ENCODE measurements at places on chromosomes 3 and 15.

DNA sequence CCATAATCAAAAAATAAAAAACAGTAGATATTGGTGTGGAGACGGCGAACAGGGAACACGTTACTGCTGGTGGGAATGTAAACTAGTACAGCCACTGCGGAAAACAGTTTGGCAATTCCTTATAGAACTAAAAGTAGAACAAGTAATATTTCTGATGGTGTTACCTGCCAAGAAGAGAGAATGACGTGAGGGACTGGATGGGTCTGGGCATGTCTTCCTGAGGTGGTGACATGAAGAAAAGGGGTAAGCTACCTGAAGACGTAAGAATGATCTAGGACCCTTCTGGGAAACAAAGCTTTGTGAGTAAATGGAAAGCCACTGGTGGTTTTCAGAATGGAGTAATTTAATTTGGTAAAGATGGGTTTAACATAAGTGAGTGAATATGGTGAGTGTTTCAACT, 19.4 kb upstream of the PLOD2 start:
- DNase-seq: no peak

GRCh38 chr15:90035095-90035839, 34.1 kb downstream of the ZNF710 start:
- DNase-seq: no peak

- no peak for DNase-seq
Measured at GRCh38 chr3:161305095-161305991, 66.0 kb downstream of the SPTSSB start.

GRCh38 chr15:56893364-56893678, 25.1 kb upstream of the TCF12 start:
- no peak for DNase-seq

DNA sequence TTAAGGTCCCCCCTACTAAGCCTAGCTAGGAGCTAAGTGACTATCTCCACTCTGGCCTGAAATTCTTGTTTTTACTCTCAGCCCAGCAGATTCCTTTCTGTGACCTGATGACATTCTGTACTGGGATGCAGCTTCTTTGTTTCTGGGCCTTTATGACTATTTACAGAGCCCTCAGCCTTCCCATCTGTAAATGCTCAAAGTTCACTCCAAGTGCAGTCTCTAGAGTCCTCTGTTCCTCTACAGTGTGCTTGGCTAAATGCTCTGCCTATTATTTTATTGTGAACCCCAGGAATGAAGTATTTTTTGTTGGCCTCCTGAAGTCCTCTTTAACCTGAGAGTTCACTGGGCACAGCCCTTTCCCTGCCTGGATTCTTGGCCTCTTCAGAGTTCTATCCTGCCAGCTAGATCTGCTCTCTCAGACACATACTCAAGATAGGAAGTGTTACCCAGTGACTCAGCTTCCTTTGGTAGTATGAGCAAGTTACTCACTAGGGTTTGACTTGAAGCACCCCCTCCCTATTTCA, 278.1 kb upstream of the P2RY1 start:
- DNase-seq: no peak

DNA sequence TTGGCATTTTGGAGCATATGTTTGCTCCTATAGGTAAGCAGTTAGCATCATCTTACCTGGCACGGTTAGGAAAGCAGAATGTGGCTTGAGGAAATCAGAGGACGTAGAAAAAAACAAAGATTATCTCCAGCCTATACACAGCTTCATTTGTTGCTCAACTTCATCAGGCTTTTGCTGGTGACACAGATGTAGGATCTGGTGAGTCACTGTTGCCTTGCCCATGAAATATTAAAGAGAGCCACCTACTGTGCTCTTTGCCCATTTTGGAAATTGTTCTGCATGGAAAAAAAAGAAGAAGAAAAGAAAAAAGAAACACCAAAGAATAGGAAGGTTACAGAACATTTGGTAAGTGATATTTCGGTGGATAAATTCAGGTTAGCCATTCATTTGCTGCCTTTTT, 3.8 kb downstream of the IL1RAP start:
- DNase-seq: no peak

DNA sequence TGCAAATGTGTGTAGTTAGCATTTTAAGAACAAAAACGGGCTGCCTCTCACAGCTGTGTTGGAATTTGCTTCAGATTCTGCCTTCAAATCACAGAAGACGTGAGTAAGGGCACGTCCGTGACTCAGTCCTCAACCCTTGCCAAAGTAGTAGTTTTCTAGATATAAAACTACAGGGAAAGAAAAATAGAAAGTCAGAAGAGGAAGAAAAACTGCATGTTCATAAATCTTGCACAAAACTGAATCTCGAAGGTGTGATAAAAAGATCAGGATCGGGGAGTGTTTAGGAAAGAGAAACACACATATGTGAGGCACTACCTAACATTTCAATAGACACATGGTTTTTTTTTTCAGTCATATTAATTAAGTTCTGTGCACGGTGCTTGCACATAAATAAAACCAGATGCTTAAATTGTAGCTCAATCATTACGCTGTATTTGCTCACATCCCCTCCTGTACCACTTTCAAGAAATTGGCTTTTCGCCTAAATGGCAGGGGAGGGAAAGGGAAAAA, 71.7 kb downstream of the P3H2 start:
- DNase-seq: no peak

GRCh38 chr3:123652342-123652984, 67.6 kb upstream of the HACD2 start:
- peak; percentile 59 for DNase-seq

DNA sequence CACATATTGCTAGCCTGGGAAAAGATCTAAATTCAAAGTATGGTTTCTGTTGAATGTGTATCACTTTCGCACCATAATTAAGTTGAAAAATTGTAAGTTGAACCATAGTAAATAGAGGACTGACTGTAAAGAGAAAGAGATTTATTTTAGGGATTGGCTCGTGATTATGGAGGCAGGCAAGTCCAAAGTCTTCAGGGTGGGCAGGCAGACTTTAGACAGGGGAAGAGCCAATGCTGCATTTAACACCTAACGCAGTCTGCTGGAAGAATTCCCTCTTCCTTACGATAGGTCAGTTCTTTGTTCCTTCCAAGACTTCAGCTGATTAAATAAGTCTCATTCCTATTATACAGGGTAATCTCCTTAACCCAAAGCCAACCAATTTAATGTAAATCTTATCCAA, 15.8 kb downstream of the C3orf85 start:
- DNase-seq: no peak

- peak; percentile 37 for DNase-seq
Measured at GRCh38 chr3:140023616-140024530, 88.9 kb downstream of the CLSTN2 start.

DNA sequence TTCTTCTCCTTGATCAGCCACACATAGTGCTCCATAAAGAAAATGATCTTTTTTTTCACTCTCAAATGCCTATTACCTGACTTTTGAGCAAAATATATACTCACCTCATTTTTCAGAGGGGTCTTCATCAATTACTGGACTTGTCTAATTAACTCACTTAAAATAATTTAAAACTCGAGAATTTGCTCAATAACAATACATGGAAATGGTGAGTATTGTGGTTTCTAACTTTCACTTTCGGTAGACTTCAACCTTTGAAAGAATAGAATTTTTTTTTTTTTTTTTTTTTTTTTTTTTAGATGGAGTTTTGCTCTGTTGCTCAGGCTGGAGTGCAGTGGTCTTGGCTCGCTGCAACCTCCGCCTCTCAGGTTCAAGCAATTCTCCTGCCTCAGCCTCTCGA, 17.7 kb upstream of the EPHB1 start:
- DNase-seq: no peak

- DNase-seq: no peak
Measured at GRCh38 chr3:42685363-42685881, at the start of gene KLHL40. Gene KLHL40, plus strand, starts transcription at chr3:42685537. Its CDS starts 82 bp downstream, at chr3:42685619.

GRCh38 chr3:44511238-44511566, 33.7 kb upstream of the ZNF445 start:
- no peak for DNase-seq

GRCh38 chr15:65847989-65848388, 21.3 kb upstream of the RAB11A start:
- no peak for DNase-seq

- no peak for DNase-seq
Measured at GRCh38 chr3:177714945-177715344, 517.7 kb upstream of the TBL1XR1 start.

DNA sequence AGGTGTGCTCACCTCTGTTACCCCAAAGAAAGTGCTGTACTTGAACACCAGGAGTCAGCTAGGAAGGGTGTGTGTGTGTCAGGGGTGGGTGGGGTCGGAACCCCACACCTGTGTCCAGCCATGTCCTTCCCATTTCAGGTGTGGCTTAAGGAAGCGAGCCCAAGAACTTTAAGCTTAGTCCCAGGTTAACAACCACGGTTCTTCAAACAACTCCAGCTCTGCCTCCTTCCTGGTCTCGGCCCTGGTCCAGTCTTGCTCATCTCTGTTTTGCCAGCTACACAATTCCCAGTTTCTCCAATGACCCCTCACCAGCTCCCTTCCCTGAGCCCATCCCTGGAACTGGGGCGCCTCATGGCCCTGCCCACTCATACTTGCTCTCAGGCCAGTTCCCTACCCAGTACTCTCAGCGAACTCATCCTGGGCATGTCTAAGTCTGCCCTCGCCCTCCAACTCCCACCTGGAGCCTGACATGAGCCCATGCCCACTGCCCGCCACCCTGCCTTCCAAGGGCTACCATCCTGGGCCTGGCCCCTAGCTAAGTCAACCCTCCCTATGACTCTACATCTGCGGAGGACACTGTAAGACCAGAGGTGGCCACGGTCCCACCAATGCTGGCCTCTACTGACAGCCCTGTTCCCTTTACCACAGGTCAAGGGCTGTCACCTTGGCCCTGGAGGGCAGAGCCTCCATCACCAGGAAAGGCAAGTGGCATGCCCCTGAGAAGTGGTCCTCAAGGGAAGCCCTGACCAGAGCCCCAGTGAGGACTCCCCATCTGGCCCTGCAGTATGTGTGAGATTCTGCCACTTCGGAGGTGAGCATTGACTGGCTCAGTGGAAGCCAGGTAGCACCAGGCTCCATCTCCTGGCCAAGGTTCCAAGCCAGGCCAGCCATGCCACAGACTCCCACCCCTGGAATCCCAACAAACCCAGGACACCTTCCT, 9.2 kb downstream of the POC1A start:
- DNase-seq: no peak

DNA sequence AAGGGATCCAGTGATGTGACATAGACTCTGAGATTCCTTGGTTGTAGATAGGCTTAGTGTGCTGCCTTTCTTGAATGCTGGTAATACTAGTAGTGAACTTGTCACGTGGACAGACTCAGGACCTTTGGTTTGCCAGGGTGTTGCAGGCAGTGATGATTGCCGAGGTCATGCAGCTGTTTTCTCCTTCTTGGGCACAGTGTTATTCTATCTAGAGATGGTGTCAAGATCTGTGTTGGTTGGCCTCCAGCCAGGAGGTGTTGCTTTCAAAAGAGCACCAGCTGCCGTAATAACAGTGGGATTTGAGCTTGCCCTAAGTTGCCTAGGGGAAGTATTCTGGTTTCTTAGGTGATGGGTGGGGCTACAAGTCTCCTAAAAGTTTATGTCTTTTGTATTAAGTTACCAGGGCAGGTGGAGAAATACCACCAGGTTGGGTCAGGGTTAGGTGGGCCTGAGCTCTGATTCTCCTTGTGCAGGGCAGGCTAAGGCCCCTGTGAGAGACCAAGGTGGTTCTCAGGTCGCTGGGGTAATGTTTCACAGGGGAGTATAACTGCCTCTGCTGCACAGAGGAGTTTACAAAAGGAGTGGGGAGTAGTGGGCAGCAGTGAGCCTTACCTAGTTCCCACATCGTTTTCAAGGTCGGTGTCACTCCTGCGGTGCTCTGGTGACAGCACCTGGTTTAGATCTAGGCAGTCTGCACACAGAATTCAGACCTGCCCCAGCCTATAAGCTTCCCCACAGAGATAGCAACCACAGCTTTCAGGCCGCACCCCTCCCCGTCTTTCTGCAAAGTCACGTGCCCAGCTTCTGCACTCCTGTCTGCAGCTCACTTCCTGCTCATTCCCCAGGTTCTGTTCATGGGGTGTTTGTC, 350.3 kb downstream of the DOCK3 start:
- no peak for DNase-seq

- DNase-seq: no peak
Measured at GRCh38 chr15:43151688-43152087, 18.3 kb downstream of the TMEM62 start.

GRCh38 chr15:66644869-66645268, 57.2 kb upstream of the SMAD6 start:
- DNase-seq: no peak

DNA sequence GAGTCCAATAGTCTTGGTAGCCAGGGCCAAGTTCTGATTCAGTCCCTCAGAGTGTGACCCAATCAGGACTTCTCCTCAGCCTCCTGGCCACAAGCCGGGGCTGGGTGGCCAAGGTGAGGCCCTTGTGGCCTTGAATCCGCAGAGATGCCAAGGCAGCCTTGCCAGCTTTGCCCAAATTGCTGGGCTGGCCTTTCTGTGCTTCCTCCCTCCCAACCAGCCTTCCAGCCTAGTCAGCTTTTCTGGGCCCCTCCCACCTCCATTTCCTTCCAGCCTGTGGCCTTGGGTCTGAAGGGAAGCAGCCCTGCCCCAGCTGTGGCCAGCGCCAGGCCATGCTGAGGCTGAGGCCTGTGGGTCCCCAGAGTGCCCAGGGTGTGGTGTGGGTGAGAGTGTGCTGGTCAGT, 34.3 kb upstream of the ANKDD1A start:
- no peak for DNase-seq

DNA sequence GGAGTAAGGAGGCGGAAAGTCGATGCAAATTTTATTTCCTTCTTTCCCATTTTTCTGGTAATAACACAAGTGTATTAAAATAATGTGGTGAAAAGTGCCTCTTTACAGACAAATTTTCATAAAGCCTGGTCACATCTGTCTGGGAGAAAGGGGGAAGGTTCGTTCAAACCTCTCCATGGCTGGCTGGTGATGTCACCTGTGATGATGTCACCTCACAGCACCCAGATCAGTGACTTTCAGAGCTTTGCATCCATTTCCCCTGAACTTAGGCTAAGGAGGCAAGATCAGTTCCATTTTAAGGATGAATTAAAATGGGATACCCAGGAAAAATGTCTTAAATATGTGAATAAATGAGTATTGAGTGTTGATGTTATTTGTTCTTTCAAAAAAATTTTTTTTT, 34.1 kb downstream of the ATP10A start:
- no peak for DNase-seq

- no peak for DNase-seq
Measured at GRCh38 chr15:46892621-46893160, 824.6 kb upstream of the SEMA6D start.

DNA sequence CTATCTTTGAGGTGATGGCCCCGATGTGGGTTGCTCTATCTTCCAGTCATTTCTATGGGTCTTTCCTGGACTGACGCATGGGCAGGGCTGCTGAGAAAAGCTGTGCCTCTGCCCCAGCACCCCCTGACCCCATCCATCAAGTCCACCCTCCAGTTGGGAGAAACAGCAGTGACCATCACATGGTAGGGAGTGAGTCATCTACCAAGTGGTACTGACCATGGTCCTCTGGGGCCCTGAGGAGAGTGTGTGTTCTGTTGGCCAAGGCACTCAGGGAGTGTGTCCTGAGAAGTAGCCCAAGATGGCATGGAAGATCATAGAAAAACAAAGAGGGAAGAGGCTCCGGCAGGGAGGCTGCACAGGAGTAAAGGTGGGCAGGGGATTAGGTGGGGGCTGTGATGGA, 1.6 kb upstream of the DNAH1 start:
- DNase-seq: no peak

GRCh38 chr15:88127432-88127790, 129.1 kb downstream of the NTRK3 start:
- DNase-seq: no peak

- no peak for DNase-seq
Measured at GRCh38 chr3:71160785-71161546, 422.6 kb downstream of the FOXP1 start.

- DNase-seq: no peak
Measured at GRCh38 chr3:23377928-23378672, 175.0 kb downstream of the UBE2E2 start.

- no peak for DNase-seq
Measured at GRCh38 chr3:182785756-182786155, 7.5 kb upstream of the ATP11B start.

GRCh38 chr3:192921793-192922192, 4.1 kb upstream of the MB21D2 start:
- DNase-seq: no peak

Measured in NCI-H2107 (cell line).